ENCODE measurements at places on chromosomes 5 and 9.

DNA sequence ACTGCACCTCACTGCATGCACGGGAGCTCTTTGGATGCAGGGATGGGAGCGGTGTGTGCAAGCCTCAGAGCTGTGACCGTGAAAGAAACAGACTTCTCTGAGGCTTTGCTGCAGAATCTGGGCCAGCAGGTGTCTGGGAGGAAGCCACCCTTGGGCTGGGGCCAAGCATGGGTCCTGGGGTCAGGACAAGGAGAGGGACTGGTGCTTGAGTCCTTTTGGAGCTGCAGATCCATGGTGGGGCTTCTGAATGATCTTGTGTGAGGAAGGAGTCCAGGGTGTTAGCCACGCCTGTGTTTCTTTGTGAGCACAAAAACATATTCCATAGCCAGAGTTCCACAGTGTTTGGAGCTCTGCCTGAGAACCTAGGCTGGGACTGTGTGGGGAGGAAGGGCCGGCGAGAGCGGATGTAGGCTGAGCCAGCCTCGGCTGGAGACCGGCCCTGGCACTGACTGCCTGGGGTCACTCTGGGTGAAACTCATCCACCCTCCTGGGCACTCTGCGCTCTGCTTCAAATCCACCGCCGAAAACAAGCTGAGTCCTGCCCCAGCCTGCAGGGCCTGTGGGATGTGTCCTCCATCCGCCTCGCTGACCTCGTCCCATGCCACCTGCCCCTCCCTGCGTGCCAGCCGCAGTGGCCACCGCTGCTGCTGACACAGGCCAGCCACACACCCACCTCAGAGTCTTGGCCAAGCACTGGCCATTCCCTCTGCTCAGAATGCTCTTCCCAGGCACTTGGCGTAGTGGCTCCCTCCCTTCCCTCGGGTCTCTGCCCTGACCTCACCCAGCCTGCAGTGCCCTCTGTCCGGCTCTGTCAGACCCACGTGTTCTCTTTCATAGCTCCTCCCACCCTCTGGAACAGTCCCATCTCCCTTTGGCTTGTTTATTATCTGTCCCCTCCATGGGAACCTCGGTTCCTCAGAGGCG lies 26.7 kb downstream of the ERGIC1 start:
- DNase-seq, result no peak

GRCh38 chr9:122307925-122308324 lies 43.2 kb downstream of the MRRF start:
- no peak for DNase-seq

DNA sequence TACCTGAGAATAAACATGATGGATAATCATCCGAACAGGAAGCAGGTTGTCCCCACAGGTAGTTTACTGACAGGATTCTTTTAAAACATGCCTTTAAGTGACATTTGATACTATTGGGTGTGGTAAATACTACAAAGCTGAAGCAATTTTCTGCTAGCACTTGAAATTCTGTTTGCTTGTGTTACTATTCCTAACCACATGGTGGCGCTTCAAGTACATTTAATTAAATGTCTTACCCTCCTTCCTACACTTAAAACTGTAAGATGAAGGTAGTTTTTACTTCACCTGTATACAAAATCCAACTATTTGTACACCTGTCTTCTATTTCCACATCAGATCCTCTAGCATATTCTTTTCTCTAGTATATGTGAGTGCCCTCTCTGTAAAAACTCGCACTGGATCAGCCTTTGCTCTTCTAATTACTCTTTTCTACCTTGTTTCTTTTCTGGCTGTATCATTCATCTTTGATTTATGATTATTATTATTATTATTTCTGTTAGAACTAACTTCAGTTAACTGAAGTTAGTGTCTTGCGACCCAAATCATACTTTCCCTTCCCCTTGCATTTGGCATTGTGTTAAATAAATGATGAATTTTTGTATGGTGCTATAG lies 18.4 kb downstream of the SLC25A46 start:
- DNase-seq, result no peak

- DNase-seq, result no peak
Observed at GRCh38 chr5:53041071-53041692, 52.0 kb downstream of the ITGA2 start.

DNA sequence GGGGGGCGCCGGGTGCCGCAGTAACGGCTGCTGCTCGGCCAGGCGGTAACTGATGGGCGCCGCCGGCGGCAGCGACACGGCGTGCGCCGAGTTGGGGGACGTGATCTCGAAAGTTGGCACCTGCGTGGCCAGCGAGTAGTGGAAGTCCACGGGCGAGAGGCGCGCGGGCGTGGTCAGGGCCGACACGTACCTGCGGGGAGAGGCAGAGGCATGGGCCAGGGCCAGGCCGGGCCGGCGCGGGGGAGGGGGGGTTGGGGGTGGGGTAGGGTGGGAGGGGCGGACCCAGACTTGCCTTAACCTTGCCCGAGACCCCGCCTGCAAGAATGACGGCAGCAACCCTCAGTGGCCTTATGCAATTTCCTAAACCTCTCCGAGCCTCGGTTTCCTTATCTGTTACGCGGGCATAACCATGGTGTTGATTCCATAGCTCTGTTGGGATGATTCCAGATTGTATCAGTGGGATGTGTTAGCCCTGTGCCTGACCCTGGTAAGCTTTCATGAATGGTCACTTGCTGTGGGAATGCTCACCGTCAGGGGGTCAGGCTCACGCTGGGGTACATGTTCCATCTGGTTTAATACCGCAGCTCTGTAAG lies 53.0 kb downstream of the PSD2 start:
- DNase-seq, result no peak

GRCh38 chr5:172123269-172123692 lies 64.7 kb downstream of the STK10 start:
- no peak for DNase-seq

- DNase-seq, result no peak
Observed at GRCh38 chr5:131218392-131218791, 45.5 kb upstream of the CDC42SE2 start.

DNA sequence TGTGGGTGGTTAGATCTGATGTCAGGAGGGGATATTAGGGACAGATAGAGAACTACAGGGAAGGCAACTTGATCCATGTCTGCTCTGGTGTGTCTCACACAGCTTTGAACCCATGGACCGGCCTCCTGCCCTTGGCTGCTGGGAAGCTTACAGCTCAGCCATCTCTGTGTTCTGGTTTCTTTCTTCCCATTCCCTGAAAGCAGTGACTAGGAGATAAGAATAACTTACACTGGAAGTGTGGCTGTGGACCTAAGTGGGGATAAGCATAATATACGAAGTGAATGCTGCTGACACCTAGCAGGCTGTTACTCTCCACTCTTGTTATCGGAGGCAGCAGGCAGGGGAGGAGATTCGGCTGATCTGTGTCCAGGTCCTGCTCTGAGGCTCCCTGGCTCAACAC lies 282.3 kb upstream of the TUT7 start:
- no peak for DNase-seq

- DNase-seq, result no peak
Observed at GRCh38 chr9:135727257-135727875, 25.4 kb downstream of the KCNT1 start.

DNA sequence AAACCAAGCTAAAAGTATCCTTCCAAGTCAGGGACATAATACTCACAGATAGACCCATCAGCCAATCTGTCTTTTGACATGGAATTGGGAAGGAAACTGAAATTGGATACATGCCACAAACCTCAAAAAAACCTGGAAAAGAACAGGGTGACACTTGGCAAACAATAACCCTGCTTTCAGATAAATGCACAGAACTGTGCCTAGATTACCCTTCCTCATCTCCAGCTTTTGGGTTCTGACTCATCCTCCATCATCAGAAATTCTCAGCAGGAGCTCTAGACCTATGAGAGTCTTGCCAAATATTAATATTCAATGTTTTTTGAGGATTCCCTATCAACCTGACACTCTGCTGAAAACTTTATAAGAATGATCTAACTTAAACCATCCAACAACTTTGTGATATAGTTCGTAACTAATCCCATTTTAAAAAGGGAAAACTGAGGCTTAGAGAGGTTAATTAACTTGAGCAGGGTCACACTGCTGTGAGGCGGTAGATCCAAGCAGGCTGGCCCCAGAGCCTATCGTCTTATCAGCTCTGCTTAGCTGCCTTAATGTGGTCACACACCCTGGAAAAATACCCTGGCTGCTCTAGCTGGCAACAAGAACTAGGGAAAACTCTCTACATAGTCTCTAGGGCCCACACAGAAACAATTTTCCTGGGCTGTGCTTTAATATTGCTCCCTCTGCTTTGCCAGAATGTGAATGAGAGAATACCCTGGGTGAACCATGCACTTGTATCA lies 157.0 kb upstream of the TRPC7 start:
- DNase-seq, result no peak

- no peak for DNase-seq
Observed at GRCh38 chr9:137302449-137303150, 529 bp upstream of the NRARP start.

DNA sequence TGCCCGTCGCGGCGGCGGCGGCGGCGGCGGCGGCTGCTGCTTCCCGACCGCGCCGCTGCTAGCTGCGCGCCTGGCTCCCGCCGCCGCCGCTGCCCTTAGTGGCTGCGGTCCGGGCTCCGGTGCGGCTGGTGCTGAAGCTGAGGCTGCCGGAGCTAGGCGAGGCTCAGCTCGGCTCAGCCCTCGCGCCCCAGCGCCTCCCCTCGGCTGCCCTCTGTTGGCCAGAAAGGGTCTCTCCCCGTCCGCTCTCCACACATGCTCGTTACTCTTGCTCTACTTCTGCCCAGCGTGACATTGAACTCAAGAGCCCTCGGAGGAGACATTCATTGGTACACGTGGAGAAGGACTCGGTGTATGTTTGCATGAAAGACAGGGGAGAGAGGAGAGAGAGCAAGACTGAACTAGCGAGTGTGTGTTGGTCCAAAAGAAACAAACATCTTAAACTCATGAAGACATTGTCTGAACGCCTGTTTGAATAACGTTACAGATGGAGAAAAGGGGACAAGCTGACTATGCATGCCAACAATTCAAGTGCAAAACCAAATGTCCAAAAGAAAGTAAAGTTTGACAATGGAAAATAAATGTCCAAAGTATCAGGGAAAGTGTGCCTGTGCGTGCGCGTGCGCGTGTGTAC lies at the start of gene HCN1:
TSS of gene HCN1 (minus strand) at position 175 of the 631 bp plus-strand sequence.
- no peak for DNase-seq

- peak; percentile 21 for DNase-seq
Observed at GRCh38 chr5:68279984-68280383, 64.4 kb downstream of the PIK3R1 start.

GRCh38 chr5:133450286-133450685 lies 162.1 kb downstream of the FSTL4 start:
- no peak for DNase-seq

DNA sequence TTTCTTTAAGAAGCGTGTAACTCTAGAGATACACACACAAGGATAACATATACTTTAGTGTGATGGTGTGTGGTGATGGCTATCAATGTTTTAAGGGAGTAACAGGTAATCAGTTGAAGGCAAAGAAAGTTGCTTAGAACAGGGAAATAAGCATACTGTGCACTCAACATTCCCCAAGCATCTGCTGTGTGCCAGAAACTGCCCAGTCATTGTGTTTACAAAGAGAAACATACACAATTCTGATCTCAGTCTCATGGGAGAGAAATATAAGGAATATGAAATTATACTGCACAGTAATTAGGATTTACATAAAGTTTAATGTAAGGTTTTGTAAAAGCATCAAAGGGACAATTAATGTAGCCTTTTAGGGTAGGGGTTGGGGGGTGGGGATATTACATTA lies 224.1 kb upstream of the TYRP1 start:
- DNase-seq, result no peak

DNA sequence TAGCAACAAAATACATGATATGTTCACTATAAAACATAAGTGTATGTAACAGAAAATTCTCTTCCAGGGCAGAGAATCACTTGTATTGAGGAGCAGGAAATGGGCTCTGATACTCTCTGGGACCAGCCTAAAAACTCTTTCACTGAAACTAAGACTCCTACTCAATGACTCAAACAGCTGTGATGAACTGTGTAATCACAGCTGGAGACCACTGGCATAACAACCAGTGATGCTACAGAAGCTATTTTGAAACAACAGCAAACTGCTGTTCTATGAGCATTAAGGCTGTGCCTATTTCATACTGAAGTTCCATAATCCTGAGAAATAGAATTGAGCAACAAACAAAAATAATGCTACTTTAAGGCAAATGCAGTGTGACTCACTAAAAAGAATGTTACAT lies 594.0 kb downstream of the HINT1 start:
- no peak for DNase-seq

- DNase-seq, result no peak
Observed at GRCh38 chr9:33082128-33082527, 5.7 kb upstream of the SMU1 start.

DNA sequence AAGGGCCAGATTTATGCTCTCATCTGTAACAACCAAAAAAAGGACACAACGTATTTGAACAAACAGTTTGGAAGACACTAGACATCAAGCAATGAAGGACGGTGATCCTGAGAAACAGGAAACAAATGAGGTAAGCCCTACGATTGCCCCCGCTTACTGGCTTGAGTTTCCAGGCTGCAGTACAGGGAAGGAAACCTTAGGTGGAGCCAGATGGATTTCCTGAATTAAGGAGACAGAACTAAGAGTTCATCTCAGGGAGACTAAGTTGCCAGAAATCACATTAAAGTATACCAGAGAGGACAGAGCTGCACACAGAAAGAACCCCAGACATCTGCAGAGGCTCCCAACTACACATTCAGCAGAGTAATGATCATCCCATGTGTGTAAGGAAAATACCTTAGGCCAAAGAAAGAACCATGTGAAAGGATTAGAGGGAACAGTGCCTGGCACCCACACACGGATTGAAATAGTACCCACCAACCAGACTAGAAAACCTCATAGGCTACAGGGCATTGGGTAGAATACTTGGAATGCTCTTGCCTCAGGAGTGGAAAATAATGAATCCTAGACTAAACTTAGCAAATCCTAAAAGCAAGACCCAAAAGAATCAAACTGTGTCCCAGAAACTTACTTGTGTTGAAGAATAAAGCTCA lies 99.3 kb upstream of the NIPBL start:
- no peak for DNase-seq

DNA sequence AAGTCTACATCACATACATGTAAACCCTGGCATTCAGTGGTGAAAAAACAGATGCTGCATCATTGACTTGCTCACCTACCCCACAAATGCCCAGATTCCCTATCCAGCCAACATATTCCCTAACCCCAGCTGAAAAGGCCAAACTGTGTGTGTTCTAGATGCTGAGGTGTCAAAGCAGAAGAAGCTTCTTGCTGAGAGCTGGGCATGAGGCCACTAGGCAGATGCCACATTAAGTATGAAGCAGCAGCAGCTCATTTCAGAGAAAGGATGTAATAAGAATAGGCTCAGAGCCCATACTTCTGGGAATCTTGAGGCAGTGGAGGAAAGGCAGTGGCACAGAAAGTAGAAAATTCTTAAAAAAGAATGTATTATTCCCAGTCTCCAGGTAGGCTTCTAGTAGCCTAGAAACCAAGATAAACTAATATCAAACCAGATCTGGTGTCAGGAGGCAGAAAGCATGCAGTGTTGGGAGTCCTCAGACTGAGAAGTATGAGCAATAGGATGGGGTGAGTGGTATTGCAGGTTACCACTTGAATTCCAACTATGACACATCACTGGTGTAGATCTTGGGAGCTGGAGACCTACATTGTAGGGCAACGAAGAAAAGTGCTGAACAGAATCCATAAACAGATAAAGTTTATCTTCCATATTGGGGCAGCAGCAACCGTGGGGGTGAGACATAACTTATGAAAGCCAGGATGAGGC lies 71.9 kb upstream of the GRHPR start:
- no peak for DNase-seq

All from activated CD4-positive, alpha-beta T cell treated with anti-CD3 and anti-CD28 coated beads for 1 hour (primary cell).